ENCODE measurements at places on chromosomes 13 and 19.

GRCh38 chr19:45475537-45476291 lies 7.9 kb downstream of the FOSB start:
- no peak for DNase-seq

- DNase-seq = no peak
Observed at GRCh38 chr19:7483720-7484201, 5.1 kb downstream of the PEX11G start.

GRCh38 chr19:20078581-20079031 lies 806 bp downstream of the ZNF90 start:
- peak; percentile 34 for DNase-seq

GRCh38 chr19:23315286-23315685 lies 65.1 kb upstream of the ZNF724 start:
- DNase-seq = no peak

GRCh38 chr19:13839130-13839937 lies 37.6 kb upstream of the NANOS3 start:
- DNase-seq = peak; percentile 84

DNA sequence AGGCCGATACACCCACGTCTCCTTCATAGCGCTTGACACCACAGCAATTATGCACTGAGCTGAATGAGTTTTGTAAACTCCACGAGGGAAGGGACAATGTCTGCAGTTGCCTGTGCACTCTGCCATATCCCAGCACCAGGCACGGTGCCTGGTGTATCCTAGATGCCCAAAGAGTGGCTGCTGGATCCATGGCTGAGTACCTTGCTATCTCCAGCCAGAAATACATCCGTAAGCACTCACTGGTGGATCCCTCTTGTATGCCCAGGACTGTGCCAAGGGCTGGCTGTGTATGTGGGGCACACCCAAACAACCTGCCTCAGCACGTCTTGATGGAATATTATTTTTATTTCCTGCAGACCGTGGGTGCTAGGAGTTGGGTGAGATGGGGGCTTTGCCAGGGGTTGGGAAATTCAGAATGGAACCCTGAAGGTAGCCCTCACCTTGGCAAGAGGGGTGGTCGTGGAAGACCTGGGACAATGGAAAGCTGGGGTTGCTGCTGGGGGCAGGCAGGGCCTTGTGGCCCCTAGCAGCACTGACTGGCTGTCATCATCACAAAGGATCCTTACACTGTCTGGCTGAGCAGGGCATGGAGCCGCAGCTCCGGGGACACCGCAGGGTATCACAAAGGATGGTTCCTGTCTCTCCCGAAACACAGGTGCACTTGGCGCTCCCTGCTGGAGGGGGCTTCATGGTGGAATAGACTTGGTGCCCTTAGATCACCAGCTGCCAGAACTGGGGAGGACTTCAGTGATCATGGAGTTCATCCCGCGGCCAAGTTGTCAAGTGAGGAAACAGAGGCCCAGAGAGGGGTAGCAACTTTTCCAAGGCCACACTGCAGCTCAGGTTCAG lies 131.3 kb downstream of the URI1 start:
- DNase-seq = no peak

- DNase-seq = no peak
Observed at GRCh38 chr13:34776390-34776981, 165.6 kb upstream of the NBEA start.

- DNase-seq = peak; percentile 46
Observed at GRCh38 chr19:54481326-54481930, 8.3 kb upstream of the CDC42EP5 start.

DNA sequence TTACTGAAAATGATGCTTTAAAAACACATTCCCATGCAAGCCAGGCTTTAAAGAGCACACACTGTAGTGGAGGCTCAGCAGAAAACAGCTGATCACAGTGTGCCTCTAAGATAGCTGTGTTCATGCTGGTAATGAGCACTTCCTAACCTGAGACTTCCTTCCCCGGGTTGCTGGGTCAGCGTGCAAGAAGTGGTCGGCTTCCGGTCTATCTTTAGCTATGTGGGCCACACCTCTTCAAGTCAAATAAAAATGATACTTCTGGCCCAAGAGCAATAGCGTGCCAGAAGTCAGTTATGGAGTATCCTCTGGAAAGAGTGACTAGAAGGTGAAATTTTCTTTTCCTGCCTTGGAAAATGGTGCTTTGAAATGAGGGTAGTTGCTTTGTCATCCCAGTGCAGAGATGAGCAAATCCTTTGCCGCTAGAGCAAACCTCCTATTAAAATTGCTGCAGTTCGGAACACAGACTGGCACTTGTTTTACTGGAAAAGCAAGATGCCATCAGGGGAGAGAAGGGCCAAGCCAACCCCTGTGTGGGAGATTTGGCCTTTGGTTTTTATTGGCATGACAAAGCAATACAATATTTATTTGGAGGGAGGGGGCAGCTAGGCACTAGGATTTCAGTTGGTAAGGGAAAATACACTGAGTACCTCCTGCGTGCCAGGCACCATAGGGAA lies 64.2 kb downstream of the ARHGAP35 start:
- no peak for DNase-seq

- DNase-seq = no peak
Observed at GRCh38 chr19:33446330-33447293, 73.1 kb downstream of the CEBPG start.

DNA sequence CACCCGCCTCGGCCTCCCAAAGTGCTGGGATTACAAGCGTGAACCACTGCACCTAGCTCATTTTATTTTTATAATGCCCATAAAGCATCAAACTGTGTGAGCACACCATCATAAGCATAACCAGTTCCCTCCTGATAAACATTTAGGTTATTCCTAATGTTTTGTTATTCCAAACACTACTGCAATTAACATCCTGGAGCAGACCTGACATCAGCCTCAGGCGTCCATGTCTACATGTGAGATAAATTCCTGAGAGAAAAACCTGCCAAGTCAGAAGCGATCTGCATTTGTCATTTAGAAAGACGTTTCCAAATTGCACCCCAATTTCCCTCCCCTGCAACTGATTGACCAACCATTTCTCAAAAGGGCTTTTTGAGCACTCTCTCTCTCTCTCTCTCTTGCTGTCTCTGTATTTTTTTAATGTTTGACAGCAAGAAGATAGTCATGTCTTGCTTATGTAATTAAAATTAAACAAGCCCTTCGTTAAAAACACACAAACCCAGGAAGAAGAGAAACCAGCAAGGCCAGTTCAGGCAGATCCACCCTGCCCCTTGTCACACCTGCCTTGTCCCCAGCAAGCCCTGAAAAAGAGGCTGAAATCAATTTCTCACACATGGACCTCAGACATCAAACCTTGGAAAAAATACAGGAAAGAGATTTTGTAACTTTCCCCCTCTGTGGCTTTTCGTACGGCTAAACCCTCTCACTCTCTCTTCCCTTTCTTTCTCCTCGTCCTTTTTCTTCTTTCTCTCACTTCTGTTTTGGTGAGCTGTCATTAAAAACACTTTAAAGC lies 9.9 kb downstream of the LYPD3 start:
- no peak for DNase-seq

GRCh38 chr13:50123862-50124535 lies 108.8 kb downstream of the KCNRG start:
- DNase-seq = peak; percentile 94

DNA sequence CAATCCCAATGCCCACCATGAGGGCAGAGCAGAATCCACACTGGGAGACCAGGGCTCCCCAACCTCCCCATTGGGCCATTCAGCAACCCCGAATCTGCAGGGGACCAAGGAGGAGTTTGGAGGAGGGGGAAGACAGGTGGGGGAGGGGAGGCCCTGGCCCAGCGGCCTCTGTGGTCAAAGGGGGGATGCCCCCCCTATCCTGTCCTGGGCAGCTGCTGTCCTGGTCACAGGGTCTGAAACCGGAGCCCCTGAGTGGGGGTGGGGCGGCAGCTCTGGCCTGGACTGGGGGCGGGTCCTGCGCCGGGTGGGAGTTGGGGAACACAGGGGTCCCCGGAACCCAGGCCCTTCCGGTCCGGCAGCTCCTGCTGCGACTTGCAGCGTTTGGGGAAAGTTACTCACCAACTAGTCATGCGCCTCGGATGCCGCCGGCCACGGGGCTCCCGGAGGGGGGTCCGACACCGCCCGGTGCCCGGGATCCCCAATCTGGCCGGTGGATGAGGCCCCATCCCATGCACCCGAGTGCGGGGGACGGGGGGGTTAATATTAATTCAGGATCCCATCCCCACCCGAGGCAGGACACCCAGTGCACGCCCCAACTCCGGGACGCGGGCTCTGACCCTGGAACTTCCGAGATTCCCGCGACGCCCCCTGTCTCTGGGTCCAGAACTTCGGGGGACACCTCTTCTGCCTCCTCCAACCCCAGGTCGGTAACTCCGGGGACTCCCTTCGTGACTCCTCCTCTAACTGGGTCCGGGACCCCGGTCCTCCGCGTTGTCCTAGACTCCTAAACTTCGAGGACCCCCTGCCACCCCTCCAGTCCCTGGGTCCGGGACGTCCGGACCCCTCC lies 872 bp downstream of the HOMER3 start:
- no peak for DNase-seq

DNA sequence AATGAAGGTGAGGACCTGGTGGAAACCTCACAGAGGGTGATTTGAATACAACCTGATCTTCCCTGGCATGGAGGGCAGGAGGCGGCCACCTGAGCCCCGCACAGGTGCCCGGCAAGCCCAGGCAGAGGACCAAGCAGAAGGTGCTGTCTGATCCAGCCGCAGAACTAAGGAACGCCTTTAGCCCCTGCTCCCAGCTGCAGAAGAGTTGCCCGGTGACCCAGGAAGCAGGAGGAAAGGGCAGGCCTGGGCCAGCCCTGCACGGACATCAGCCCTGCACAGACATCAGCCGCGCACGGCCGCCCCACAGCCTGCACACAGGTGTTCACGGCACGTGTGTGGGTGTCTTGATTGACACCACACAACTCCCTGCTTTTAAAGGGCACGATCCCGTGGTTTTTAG lies 43.1 kb downstream of the RASA3 start:
- DNase-seq = no peak

- DNase-seq = no peak
Observed at GRCh38 chr13:47678201-47678968, 322.7 kb downstream of the SUCLA2 start.

DNA sequence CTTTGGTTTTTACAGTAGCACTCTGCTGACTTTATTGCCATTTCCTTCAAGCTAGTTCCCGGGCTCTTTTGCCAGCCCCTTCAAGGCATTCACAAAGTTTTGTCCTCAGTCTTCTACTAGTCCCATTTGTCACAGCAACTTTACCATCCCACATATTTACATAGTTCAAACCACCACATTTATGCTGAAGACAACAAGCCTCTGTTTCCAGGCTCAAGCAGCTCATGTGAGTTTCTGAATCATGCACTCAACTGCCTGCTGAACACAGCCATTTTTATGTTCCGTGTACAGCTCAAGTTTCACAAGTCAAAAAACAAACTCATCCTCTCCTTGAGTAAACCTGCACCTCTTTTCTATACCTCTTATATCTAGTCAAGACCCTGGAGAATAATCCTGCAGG lies 977.0 kb upstream of the SLC10A2 start:
- DNase-seq = no peak

DNA sequence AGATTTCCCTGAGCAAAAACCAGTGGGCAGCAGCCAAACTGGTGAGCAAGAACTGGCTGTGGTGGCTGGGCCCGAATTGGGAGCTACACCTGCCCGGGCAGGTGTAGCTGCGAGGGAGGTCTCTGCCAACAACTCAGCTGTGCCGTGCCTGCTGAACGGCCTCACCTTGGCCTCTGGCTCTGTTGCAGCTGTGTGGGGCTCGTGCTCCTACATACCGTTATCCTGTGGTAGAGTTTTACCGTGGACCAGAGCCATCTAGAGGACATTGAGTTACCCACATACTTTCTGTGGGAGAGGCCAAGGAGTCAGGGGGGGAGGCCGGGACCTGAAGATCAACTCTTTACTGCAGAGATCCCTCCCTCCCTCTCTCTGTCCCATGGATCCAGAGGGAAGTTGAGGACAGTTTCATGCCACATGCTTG lies 113.2 kb downstream of the TM9SF2 start:
- DNase-seq = no peak

GRCh38 chr13:91729859-91730258 lies 331.4 kb downstream of the GPC5 start:
- no peak for DNase-seq

GRCh38 chr19:40592170-40592569 lies 9.0 kb upstream of the LTBP4 start:
- no peak for DNase-seq

DNA sequence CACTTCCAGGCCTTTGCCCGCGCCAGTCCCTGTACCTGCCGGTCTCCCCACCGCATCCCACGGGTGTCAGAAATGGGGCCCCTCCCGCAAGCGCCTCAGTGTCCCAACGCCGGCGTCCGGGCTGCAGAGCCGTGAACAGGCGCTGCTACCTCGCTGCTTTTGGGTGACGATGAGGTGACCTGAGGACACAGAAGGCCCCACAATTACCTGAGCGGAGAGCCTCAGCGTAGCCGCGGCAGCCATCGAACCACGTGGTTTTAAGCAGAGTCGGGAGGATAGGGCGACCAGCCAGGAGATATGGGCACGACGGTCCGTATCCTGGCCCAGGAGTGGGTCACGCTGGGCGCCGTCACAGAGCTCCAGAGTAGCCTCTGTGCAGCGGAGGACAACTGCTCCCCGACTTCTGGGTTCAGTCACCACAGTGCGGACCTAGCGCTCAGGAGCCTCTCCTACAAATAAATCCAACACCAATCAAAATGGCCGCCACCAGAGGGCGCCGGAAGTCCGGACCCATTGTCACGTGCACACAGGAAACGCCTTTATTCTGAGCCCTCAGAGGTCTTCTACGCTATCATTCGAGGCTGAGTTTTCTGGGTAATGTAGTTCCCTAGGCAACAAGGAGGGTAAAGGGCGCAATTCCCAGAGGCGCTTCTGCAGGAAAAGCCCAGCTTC lies at the start of gene ZNF814:
TSS of gene ZNF814 (minus strand) at position 478 of the 672 bp plus-strand sequence. CDS start at position 243, 235 bp downstream.
- DNase-seq = peak; percentile 86

DNA sequence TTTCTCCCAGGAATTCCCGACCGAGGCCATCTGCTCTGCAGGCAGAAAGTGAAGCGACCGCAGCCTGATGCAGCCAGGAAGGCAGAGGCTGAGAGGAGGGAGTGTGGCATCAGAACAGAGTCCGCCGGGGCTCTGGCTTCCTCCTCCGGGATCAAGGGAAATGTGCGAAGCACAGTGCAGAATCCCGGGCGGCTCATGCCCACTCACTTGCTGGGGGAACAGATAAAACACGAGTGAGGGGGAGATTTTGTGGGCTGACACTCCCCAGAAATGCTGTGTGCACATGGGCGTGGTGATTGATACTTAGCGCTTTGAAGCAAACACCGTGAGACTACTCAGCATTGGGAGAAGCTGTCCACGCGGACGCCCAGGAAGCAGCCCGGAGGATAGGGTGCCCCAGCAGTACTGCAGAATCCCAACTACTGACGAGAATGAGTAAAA lies 75.3 kb upstream of the POMP start:
- no peak for DNase-seq

DNA sequence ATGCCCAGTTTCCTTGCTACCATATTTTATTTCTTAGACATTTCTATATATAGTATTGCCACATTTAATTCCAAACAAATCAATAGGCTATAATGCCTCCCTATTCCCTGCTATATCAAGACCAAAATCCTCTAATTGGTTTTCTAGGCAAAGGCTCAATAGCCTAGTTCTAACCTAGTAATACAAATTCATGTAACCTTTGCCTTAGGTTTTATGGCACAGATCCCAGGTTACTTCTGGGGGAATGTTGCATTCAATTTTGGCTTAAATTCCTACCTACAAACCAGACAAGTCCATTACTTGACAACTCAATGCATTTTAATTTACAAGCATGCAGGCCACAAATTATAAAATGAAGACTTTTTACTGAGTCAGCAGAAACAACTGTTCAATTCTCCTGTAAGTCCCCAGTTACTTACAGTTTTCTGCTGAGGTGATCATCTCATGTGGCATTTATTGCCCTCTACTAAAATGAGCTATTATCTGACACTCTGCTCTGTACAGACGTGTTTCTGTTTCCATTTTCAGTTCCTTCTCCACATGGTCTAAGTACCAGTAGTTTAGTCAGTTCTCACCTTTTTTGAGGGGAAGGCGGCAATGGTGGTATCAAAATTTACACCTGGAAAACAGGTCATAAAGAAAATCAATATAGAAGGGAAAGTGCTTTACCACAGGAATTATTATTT lies 11.7 kb downstream of the KCNRG start:
- DNase-seq = no peak

Data from stimulated activated naive CD8-positive, alpha-beta T cell treated with anti-CD3 and anti-CD28 coated beads, Interleukin-15, amount 100 ng/mL, for 72 hours (primary cell).